ENCODE measurements at places on chromosomes 4 and X.

DNA sequence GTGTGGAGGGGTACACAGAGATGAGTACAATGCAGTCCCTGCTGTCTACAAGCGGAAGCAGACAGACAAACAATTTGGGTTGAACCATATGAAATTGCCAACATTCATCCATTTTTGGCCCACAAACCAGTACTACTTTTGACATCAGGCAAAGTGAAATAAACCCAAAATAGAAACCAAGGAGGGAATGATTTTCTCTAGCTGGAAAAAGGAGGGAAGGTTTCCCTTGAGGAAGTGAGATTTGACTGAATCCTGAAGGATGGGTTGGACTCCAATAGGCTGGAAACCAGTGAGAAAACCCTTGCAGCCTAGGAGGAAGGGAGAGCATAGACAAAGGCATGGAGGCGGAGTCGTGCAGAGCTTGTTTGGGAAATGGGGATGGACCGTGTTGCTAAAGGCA, 63.5 kb upstream of the PJA1 start:
- DNase-seq: no peak

DNA sequence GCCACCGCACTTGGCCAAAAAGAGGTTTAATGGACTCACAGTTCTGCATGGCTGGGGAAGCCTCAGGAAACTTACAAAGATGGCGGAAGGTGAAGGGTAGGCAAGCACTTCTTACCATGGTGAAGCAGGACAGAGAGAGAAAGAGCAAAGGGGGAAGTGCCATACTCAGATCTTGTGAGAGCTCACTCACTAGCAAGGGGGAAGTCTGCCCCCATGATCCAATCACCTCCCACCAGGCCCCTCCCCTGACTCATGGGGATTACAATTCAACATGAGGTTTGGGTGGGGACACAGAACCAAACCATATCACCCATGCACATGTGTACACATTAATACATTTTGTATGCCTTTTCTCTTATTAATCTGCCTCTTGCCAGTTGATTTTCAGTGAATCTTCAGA, 77.2 kb upstream of the HSD17B10 start:
- DNase-seq: no peak

GRCh38 chr4:126087101-126087500, 772.3 kb downstream of the FAT4 start:
- DNase-seq: no peak

- DNase-seq: no peak
These were observed 112.9 kb downstream of the ARHGAP10 start for GRCh38 chr4:147844781-147845180.

DNA sequence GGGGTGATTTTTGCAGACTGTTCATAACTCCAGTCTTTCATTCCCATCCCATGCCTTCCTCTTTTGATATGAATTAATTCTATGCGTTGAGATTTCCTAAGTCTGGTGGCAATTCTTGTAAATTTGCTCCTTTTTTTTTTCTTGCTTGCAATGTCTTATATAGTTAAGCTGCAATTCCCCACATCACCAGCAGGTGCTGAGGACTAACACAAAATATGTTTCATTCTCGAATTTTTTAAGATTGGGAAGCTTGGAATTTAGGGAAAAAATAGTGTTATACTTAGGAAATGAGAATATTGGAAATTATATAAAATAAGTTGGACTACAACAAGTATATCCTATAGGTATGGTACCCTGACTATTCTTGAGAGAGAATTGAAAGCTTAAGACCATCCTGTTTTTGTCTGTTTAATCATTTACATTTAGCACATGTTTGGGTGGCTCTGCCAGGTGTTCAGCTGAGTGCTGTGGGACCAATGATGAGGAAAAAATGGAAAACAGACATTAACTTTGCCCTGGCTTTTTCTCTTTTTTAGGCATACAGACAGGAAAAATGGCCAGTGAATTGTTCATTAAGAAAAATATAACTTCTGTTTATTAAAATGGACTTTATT, 30.2 kb downstream of the AFF2 start:
- no peak for DNase-seq

- no peak for DNase-seq
These were observed 625.7 kb downstream of the FAT4 start for GRCh38 chr4:125940426-125940825.

- no peak for DNase-seq
These were observed 10.0 kb upstream of the OPHN1 start for GRCh38 chrX:68443155-68443868.

GRCh38 chr4:79042079-79042674, 102.9 kb upstream of the PAQR3 start:
- DNase-seq: peak; percentile 46

DNA sequence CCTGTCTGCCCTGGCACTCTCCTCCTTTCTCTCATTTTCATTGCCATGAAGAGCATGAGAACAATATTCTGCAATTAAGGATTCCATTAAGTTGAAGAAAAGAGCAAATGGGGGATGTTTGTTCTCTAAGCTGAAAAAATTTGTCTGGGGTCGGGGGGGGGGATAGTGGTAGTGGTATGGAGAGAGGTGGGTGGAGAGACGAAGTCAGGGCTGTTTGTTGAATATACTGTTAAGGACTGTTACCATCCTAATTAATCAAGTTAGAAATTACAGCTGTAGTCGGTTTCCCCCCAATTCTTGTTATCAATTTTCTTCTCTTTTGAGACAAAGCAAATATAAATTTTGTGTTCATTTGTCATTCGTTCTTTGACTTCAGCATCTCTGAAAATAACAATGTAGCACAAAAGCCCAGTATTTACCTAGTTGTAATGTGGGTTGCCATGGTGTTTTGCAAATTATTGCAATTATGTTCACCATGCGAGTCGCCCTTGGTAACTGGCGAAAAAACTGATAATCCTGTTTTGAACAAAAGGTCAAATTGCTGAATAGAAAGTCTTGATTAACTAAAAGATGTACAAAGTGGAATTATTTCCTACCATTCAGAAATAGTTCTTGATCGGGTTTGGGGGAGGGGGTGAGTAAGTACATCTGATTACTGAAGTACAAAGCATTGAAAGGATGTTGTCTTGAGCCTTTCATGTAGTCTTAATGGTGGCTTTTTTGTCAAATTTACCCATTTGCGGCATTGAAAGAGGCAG, 139.1 kb downstream of the ARX start:
- DNase-seq: no peak

DNA sequence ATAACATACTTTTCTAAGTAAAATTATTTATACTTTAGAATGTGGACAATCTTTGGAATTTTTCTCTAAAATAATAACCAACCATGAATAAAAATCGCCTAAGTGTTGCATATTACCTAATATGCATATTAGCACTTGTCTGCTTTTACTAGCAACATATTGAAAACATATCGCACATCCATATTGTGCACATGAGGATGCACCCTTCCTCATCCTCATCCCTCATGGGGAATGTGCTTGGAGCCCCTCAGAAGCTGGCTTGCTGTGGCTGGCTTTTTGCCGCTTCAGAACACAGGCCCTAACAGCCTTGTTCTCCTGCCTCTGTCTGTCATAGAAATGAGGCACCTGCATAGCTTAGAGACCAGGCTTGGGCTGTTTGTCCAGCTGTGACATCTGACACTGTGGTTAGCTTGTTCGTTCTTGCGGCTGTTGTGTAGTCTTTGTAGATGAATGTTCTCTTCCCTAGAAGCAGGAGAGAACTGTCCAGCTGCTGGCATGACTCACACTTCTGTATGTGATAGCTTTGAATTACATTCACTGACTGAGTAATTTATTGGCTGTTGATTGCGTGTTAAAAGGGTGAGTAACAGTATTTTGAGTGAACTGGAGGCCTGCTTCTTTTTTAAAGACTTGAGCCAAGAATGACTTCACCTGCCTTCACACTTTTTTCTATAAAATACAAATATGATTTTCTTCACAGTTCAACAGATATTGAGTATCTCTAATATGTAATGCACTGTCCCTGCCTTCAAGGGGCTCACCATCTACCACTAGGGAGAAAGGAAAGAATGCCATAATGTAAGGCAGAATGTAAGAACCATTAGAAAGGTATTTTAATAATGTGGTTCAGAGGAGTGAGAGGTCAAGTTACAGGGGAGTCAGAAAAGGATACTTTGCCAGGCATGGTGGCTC, 81.9 kb downstream of the HMGB2 start:
- DNase-seq: no peak

DNA sequence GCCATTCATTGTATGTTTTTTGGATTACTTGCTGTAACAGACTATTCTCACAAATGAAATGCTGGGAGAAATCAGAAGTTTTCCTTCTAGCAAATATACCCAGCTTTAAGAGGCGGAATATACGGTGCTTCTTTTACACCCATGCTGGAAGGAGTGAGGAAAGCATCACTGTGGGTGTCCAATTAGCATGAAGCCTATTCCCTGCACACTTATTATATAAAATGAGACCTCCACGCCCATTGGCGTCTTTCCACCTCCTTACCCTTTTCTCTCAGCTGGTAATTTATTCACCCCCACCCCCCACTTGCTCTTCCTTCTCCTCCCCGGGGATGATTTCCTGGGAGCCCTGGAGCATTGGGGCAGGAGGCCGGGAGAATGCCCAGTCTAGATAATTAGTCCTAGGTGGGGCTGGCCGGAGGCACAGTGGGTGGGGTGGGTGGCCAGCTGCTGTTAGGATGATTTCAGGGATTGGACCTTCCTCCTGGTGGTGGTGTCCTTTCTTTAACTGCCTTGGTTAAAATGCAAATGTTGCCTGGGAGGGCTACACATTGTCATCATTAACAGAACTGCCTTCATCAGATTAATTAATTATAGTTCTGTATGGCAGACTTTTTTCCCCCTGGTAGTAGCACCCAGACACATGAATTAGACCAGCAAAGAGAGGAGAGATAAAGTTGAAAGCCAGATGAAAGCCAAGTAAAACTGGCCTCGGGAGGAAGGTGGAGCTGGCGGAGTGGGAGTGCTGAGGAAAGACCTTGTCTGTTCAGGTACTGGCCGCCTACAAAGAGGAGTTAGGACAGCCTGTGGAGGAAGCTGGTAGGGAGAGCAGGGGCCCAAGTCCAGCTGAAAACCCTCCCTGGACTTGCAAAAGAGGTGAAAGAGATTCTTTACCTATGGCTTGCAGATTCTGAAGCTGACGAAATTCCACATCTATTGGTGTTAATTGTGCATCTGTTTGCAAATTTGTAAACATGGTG, 11.4 kb downstream of the SHROOM2 start:
- DNase-seq: no peak

DNA sequence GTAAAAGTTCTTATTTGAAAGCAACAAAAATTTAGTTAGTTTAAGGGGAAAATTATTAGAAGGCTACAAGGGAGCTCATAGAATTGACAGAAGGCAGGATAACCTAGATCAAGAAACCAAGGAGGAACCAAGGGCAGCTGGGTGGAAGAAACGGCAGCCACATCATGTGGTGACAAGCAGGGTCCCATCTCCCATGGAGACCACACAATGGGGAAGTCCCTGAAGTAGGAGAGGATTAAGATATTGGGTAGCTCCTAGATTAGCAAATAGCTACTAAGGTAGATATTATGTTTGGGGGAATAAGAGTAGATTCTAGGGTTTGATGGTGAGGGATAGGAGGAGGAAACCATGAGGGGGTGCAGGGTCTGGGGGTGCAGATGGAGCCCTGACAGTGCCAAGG, 48.0 kb upstream of the TMEM154 start:
- no peak for DNase-seq

DNA sequence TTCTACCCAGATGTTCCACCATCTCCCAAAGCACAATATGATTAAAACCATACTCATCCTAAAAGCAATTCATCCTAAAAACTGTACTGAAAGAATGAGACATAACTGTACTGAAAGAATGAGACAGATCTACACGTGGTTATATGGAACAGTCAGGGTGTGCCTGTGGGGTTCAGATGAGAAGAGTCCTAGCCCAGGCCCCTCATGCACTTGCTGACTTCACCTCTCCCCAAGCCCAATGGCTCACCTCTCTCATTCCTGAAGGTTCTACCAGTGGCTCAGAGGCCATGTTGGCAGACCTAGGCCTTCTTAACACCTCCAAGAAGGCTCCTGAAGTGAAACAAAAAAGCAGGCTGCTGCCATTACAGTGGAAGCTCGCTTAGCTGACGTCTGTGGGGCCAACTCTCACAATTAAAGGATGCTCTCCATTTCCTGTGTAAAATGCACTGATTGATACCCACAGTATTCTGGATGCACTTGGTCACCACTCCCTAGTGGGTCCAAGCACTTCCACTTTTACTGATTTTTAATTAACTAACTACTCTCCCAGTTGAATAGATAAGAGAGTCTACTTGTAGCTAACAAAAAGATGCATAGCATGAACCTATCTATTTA, 3.8 kb downstream of the PLAC1 start:
- DNase-seq: no peak

DNA sequence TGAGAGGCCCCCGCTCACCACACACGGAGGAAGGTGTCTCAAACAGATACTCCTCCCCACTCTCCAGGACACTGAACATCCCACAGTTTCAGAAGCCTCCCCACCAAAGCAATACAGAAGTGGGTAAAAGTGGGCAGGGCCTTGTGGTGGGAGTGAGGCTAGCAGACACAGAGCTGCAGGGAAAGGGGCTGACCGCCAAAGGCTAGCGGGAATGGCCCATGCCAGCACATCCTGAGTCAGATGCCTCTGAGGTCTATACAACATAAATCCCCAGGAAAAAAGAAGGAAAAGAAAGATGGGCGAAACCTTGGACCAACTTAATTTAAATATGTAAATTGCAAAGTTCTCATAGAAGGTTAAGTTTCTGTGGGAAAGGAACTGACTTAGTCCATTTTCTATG, 21.9 kb upstream of the ARHGAP10 start:
- no peak for DNase-seq

- no peak for DNase-seq
These were observed 396.6 kb upstream of the RPS6KA3 start for GRCh38 chrX:20663336-20663735.

- no peak for DNase-seq
These were observed 21.3 kb upstream of the TSPAN5 start for GRCh38 chr4:98679738-98680137.

- peak; percentile 25 for DNase-seq
These were observed 35.1 kb upstream of the TBL1X start for GRCh38 chrX:9429767-9430166.

GRCh38 chrX:153468008-153468580, 2.3 kb downstream of the HAUS7 start:
- no peak for DNase-seq

DNA sequence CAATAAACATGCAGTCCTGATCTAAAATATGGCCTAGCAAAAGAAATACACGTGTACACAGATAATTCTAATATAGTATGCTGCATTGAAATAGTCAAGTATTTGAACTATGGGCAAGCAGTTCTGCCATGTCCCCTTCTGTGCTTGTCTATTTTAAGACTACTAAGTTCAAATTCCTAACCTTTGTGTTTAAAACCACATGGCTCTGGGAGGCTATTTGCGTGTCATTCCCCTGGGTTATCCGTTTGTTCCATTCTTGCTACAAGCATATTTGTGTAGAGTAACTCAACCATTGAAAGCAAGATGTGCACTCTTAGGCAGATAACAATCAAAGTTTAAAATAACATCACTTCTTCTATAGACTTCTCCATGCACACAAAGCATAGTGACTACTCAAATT, 25.4 kb upstream of the TBC1D1 start:
- no peak for DNase-seq
